NCI-H510A (cell line): ENCODE measurements at places on chromosomes 5 and 9.

GRCh38 chr5:39211773-39212172 is 7.6 kb downstream of the FYB1 start:
- no peak for DNase-seq

GRCh38 chr9:36679710-36680109 is 107.0 kb downstream of the MELK start:
- no peak for DNase-seq

DNA sequence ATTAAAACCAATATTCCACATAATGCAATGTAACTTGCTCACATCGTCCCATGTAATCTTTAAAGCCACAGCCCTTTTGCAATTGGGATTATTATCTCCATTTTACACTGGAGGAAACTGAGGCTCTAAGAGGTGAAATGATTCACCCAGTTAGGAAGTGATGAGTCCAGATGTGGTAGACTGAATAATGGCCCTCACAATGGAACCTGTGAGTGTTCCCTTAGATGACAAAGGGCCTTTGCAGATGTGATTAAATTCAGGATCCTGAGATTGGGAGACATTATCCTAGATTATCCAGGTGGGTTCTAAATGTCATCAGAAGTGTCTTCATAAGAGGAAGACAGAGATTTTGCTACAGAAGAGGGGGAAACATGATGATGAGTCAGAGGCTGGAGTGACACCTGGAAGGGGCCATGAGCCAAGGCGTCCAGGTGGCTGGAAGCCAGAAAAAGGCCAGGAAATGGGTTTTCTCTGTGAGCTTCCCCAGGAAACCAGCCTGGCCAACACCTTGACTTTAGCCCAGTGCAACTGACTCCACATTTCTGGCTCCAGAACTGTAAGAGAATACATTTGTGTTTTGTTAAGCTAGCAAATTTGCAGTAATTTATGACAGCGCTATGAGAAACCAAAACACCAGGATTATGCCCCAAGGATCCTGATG is 139.1 kb downstream of the KCNIP1 start:
- DNase-seq = no peak

DNA sequence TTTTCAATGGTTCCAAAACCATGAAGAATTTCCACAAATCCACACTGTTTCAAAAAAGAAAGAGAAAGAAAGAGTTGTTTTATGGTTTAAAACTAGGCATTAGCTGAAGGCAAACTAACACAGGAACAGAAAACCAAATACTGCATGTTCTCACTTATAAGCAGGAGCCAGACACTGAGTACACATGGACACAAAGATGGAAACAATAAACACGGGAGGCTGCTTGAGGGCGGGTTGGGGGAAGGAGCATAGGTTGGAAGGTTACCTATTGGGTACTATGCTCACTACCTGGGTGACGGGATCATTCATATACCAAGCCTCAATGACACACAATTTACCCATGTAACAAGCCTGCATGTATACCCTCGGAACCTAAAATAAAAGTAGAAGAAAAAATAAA is 45.0 kb downstream of the SEMA6A start:
- no peak for DNase-seq

GRCh38 chr5:81166430-81166829 is 66.7 kb upstream of the CKMT2 start:
- no peak for DNase-seq

DNA sequence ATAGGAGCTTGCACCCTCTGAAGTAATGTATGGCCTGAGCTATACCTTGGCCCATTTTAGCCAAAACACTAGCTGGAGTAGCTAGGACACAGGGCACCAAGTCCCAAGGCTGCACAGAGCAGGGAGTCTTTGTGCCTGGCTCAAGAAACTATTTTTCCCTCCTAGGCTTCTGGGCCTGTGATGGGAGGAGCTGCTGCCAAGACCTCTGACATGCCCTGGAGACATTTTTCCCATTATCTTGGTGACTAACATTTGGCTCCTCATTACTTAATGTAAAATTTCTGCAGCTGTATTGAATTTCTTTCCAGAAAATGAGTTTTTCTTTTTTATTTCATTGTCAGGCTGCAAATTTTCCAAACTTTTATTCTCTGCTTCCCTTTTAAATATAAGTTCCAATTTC is 1099.2 kb downstream of the CDH18 start:
- no peak for DNase-seq

DNA sequence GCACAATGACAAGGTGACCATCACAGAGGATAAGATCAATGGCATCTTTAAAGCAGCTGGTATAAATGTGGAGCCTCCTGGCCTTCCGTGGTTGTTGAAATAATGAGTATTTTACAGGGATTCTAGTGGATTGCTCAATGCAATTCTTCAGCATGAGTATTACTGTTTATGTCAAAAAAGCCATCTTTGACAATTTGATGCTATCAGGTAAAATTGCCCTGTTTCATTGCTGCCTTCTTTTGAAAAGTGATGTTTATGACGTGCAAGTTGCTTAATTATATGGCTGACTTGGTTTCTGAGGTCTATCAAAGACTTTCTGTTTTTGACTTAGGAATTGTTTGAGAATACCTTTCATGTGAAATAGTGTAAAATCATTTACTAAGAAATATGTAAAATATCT is 237.2 kb downstream of the PARP8 start:
- DNase-seq = no peak

- no peak for DNase-seq
Measured at GRCh38 chr5:127024821-127025220, 5.5 kb downstream of the MARCHF3 start.

DNA sequence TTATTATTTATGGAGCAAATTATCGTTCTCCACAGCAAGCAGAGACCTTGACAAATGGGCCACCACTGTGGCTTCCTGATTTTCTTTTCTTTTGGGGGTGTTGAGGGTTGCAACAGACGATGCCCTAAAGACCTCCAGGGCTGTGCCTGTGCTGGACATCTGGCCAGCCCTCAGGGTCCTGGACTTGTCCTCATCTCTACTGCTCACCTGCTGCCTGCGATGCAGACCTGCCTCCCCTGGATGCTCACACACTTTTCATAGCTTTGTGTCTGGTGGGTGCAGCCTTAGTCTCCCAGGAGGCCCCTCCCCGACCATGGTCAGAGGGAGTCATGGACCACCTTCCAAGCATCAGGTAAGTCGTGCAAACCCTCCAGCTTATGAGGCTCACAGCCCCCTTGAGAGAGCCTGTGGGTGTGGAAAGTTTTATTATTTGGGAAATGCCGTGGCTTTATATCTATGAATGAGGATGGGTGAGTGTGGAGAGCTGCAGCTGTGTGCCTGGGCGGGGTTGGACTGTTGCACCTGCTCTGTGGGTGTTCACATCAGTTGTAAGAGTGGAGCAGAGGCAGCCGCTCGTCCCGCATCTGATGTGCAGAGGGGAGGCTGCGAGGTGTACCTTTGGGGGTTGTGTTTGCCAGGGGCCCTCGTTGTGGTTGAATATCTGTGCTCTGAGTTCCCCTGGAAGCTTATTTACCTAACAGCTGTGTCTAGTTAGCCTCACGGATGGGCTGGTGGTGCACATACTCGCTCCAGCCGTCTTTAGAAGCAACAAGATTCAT is 126.3 kb upstream of the IRX4 start:
- DNase-seq = no peak

DNA sequence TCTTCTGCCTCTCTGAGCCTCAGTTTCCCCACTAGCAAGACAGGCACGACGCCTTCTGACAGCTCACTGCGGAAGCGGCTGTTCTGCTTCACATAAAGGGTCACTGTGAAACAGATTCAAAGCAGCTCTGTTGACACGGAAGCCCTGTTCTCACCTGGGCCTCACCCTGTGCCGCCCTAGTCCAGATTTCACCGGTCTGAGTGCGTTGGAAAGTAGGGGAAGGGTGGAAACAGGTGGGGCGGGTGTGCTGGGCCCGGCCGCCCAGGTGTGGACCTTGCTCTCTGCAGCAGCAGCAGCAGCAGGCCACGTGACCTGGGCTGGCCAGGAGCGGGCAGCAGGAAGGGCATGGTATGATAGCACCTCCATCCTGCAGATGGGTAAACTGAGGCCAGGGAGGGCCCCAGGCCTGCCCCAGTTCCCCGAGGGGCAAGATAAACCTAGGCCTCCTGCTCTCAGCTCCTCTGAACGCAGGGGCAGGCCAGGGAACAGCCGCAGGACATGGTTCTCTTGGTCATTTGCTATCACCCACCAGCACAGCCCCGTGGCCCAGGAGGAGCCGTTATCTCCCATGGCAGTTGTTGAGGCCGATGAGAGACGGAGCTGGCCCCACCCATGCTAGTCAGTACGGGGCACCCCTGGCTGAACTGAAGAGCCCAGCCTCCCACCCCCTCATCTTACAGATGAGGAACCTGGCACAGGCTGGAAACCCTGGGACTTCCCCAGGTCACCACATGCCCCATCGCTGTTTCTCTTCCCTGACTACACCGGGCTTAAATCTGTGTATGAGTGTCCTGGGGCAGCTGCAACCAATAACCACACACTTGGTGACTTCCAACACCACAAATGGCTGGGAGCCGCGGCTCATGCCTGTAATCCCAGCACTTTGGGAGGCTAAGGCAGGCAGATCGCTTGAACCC is 12.1 kb downstream of the PTGES2 start:
- no peak for DNase-seq

GRCh38 chr9:128903871-128904620 is 16.7 kb upstream of the PHYHD1 start:
- no peak for DNase-seq
